ENCODE measurements at places on chromosomes 3 and 15.

DNA sequence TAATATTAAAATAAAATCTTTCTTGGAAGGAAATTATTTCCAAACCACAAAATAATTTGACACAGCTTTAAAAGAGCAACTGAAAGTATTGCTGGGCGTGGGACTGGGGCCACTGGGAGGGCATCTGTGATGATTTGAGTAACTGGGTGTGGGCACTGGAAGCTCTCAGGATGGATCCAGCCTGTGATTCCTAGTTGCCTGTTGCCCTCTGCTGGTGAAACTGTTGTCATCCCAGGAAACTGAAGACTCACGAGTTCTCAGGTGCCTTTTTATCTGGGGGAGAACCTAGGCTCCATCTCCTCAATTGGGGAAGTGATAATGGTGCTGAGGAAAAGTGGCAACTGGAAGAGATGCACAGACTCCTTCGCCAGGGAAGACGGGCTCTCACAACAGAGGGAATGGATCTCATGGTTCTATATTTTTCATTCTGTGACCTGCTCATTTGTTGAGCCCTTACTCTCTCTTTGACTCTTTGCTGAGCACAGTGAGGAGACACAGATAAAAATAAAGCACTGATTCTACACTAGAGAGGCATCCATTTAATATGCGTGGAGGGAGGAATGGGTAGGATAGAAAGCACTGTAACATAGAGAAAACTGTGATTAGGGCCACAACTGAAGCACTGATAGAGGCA, 61.6 kb downstream of the TPRG1 start:
- no peak for DNase-seq

DNA sequence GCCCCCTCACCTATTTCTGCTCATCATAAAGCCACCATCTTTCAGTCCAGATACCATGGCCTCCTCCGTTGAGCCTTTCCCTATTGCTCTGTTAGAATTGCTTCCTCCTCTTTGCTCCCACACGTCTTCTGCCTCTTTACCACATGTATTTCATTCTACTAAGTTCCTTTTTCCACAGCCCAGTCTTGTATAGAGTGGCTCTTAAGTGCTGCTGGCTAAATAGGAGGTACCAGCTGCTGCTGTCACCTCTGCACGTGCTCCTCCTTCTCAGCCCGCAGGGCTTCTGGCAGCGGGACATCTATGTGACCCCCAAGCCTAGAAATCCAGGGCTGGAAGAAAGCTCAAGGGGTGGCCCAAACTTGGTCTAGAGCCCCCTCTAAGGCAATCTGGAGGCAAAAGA, 38.8 kb upstream of the PLXND1 start:
- no peak for DNase-seq

- no peak for DNase-seq
Measured at GRCh38 chr3:82293867-82294266, 532.4 kb upstream of the GBE1 start.

- no peak for DNase-seq
Measured at GRCh38 chr15:80216911-80217310, 35.1 kb downstream of the CTXND1 start.

- no peak for DNase-seq
Measured at GRCh38 chr15:68991723-68992122, 22.8 kb upstream of the NOX5 start.

- no peak for DNase-seq
Measured at GRCh38 chr3:27629366-27629765, 92.8 kb downstream of the EOMES start.

DNA sequence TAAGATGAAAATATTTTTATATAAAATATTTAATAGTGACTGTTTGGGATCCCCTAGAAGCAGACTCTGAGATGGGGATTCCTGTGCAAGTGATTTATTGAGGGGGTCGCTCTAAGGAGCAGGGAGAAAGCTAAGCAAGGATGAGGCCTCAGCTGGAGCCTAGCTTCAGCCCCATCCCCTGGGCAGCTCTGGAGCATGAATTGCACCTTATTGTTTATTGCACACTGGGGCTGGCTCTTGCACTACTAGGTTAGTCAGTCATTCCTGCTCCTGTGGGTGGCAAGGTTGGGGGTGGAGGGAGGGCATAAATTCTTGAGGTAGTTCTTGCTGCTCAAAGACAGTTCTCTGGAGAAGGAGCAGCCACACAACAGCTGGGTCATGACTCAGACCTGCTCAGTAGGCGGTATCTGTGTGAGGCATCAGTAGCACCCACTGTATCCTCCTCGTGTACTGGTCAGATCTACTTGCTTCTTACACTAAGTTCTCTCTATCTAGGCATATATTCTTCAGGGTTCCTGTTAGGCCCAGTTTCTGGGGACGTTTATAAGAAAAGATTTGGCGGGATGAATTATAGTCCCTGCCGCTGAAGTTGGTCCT, 27.2 kb upstream of the TNFSF10 start:
- DNase-seq: no peak

DNA sequence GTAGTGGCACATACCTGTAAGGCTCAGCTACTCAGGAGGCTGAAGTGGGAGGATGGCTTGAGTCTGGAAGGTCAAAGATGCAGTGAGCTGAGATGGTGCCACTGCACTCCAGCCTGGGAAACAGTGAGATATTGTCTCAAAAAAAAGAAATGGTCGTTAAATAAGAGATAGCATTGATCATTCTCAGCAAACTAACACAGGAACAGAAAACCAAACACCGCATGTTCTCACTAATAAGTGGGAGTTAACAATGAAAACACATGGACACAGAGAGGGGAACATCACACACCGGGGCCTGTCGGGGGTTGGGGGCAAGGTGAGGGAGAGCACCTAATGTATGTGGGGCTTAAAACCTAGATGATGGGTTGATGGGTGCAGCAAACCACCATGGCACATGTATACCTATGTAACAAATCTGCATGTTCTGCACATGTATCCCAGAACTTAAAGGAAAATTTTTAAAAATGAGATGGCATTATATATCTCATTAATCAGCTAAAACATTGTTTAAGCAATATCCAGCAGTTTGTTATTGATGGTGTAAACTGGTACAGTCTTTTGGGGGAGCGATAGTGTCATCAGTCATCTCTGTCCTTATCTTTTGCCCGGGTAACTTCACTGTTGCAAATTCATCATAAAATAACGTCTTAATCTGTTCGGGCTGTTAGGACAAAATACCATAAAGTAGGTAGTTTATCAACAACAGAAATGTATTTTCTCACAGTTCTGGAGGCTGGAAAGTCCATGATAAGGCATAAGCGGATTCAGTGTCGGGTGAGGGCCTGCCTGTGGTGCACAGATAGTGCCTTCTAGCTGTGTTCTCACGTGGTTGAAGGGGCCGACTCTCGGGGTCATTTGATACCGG, 1.7 kb upstream of the MAN2A2 start:
- DNase-seq: no peak

GRCh38 chr3:122694966-122695365, 14.3 kb downstream of the PARP14 start:
- no peak for DNase-seq

DNA sequence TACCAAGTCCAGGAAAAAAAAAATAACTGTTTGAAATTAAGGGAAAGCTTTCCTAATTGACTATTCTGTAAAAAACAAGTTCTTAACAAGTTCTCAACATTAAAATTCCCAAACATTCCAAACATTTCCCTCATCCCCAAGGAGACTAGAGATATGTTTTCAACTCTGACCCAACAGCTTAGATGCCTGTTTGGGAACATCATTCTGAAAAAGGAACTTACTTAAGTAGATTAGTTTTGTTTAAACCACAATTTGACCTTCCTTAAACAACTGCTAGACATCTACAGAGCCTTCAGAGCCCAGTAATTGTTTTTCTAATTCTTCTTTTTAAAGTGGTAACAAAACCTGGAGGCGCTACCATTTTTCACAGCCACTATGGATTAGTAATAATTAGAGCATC, 12.8 kb downstream of the UBR1 start:
- no peak for DNase-seq

GRCh38 chr15:80760960-80761359, 18.2 kb upstream of the CEMIP start:
- no peak for DNase-seq

DNA sequence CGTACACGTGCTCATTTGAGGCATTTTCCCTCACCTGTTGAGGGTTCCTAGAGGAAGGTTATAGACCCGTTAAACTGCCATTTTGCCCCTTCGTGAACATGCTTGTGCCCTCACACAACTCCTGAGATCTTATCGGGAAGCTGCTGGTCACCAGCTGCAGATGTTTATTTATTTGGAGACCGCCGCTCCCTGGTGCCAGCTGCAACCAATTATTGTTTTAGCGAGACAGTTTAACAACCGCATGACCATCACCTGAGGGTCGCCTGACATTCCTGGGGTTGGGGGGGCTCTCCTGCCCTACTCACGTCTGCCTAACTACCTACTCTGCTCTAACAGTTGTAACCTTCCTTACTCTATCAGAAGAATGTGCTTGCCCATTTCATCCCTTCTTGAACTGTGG, 292.5 kb downstream of the MCTP2 start:
- no peak for DNase-seq

- no peak for DNase-seq
Measured at GRCh38 chr3:191330530-191331048, 263 bp upstream of the UTS2B start.

DNA sequence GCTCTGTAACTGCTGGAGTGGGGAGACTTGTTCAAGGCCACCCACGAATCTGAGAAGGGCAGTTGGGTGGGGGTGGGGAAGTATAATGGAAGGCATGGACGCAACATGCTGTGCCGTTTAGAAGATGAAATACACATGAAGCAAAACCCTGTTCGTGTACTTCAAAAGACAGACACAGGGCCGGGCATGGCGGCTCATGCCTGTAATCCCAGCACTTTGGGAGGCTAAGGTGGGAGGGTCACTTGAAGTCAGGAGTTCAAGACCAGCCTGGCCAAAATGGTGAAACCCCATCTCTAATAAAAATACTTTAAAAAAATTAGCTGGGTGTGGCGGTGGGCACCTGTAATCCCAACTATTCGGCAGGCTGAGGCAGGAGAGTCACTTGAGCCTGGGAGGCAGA, 36.9 kb upstream of the SFMBT1 start:
- DNase-seq: no peak

DNA sequence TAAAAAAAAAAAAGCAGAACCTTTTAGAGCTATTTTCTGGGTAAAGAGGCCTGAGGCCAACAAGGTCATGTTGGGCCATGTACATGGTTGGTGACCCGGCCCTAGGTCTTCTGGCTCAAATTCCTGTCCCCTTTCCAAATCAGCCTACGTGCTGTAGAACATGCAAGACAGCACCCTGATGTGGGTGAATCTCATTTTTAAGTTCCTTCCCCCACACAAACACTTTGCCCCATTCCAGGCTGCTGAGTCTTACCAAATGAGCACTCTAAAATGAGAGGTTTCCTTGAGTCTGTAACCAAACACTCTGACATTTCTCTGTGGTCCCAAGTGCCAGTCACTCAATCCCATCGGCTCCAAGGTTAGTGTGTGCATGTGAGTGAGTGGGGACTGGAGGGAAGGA, 9.4 kb downstream of the BCL6 start:
- DNase-seq: no peak

GRCh38 chr3:75260-75659, 121.3 kb upstream of the CHL1 start:
- DNase-seq: no peak

DNA sequence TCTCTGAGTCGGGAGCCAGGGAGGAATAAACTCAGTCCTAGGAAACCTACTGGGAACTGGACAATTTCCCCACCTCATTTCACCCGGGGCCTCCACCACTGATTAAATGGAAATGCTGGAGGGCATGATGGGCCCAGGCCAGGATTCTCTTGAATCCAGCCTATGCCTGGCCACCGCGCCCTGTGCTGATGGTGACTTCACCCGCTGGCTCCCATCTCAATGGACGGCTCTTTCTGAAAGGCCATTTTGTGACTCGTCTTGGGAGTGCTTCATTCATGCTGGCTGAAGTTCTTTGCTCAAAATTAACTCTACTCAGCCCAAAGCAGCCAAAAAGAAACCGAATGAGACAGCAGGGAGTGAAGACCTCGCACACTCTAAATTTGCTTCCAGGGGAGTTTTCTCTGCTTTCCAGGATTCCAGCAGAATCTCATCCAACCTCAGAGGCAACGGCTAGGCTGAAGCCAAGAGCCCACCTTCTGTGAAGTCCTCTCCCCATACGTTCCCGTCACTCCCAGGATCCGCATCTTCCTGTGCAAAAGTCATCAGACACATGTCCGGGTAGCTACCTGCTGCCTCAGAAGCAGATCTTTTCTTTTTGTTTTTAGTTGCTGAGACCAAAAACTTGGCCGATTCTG, 266.0 kb upstream of the ICE2 start:
- DNase-seq: no peak

DNA sequence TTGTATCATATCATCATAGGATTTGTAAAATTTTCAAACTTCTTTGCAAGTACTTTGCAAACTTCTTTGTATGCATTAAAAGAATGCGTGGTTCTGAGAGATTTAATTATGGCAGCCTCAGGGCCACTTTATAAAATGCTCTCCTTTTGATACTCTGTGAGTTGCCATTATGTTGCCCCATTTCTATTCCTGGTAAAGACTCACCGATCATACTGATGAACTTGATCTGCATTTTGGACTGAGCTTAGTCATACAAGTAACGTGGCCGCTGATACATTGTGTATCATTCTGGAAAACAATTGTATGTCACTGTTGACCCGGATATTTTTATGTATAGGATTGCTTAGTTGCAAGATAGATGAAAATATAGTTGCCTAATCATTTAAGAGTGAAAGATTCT, 38.8 kb downstream of the AKAP13 start:
- no peak for DNase-seq

GRCh38 chr3:16480861-16481545, 32.5 kb downstream of the RFTN1 start:
- DNase-seq: peak; percentile 48

DNA sequence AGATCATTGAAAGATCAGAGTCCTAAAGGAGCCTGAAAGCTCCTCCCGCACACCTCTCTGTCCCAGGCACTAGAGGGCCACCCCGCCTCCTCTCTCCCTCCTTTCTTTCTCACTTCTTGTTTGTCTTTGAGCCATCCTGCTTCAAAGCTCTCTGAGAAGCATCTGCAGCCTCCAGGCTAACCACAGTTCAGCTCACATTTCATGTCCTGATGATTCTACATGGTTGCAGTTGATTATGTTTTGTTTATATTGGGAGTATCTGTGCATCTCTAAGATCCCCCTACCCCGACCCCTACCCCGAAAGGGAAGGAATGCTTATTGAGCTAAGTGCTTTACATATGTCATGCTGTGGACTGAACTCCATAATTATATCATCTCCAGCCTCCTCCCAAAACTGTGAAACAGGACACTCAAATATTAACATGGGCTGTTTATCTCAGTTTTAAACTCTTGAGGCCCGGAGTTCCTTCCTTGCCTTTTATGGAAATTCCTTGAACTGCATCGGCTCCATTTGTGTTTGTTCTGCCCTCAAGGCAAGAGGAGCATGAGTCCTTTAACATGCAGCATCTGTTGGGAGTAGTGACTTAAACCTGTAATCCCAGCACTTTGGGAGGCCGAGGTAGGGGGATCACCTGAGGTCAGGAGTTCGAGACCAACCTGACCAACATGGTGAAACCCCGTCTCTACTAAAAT, 30.9 kb downstream of the MGLL start:
- no peak for DNase-seq
